ENCODE measurements at places on chromosomes 1 and 21. TPM values are rescaled to one million over a fixed set of nuclear protein-coding genes. Genes with fewer than 3 reads are reported as not detected.

The ADORA3 gene
- 1.6 TPM for total RNA-seq

The SLC30A10 gene
- 19.2 TPM for total RNA-seq

DNA sequence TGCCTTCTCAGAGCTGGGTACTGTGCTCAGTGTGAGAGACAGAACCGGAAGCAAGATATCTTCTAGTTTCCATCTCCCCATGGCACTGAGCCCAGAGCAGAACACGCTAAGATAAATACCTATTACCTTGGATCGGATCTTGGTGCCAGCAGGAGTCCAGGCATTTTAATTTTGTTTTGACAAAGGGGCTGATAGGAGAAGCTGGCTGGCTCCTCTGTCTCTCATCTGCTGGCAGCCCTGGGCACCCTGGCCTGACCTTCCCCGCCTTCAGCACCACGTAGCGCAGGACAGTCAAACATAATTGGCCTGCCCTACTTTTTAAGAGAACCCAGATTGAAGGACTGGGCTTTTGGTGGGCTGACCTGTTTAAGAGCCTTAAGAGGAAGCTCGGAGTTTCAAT lies 160.7 kb upstream of the KLHDC7A start:
- DNase-seq = no peak

DNA sequence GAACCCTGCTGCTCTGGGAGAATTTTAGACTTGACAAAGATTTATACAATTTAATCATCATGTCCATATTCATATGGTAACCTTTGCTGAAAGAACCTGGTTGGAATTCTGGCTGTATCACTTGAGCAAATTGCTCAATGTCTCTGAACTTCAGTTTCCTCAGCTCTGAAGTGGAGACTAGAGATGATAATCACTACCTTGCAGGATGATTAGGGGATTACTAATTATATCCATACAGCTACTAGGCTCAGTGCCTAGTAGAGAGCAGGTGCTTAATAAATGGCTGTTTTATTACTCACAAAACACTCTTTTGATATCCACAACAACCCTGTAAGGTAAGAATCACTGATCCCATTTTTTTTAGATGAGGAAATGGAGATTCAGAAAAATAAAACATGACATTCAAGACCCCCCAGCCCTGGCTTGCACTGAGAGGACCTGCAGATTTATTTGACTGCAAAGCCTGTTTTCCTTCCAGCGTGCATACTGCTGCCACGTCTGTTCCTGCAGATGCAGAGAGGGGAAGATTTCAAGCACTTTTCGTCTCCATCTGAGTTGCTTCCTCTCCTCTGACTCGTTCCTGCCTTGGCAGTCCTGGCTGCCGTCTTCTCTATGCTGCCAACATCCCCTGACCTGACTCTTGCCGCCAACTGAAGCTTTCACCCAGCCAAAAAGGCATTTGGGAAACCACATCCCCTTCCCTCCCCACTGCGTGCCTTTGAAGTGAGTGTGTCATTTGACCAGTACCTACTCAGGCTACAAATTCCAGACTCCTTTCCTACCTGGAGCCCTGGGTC lies 203.0 kb downstream of the PLPP3 start:
- DNase-seq = no peak

DNA sequence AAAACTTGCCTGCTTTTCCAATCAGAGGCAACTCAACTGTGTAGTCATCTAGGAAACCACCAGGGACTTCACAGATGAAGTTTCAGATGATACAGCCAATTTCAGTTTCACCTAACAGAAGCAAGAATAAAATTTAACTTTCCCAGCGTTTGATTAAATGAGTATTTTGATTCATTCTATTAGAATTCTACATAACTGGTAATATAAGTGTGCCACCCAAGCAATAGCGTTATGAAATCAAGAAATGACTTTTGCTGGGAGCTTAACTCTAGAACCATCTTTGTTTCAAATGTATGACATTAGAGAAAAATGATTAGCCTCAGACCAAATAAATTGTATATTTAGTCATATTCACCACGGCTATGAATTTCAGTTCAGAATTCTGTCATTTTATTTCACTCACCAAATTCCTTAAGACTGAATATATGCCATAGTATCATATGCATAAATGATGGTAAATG lies 239.3 kb downstream of the NRIP1 start:
- DNase-seq = no peak

- DNase-seq = no peak
Measured at GRCh38 chr1:32128479-32128878, 20.6 kb downstream of the KPNA6 start.

The CDC42BPA gene
- 154 TPM for total RNA-seq

- no peak for DNase-seq
Measured at GRCh38 chr1:3419415-3420204, 34.9 kb upstream of the ARHGEF16 start.

DNA sequence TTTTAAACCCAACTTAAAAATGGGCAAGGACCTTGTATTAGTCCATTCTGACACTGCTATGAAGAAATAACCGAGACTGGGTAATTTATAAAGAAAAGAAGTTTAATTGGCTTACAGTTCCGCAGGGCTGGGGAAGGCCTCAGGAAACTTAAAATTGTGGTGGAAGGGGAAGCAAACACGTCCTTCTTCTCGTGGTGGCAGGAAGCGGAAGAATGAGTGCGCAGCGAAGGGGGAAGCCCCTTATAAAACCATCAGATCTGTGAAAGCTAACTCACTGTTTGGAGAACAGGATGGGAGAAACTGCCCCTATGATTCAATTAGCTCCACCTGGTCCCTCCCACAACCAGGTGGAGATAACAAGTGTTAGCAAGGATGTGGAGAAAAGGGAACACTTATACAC lies 237.7 kb downstream of the SEC16B start:
- no peak for DNase-seq

DNA sequence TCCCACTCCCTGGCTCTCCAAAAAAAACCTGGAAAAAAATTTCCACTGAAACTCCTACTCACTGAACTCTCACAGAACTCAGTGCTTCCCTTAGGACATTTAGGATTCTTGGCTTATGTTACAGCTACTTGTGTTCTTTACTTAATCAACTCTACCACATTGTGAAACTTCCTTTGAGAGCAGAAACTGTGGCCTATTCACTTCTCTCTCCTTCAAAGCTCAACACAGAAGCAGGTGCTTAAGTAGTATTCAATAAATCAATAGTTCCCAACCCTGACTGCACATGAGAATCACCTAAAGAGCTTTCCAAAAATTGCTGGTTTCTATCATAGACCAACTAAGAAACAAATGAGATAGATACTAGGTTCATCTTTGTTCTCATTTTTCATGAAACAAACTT lies 67.9 kb upstream of the DMRTA2 start:
- no peak for DNase-seq

DNA sequence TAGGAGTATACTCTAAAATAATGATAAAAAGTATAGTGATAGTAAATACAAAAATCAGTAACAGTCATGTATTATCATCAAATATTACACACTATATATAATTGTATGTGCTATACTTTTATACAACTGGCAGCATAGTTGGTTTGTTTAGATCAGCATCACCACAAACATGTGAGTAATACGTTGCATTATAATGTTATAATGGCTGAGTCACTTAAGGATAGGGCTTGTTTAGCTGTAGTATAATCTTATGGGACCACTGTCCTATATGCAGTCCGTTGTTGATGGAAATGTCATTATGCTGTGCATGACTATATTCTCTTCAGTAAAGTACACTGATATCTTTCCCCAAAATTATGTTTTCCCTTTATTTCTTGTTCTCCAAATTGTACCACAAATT lies 92.8 kb downstream of the LYPLAL1 start:
- DNase-seq = no peak

- no peak for DNase-seq
Measured at GRCh38 chr1:116568662-116569380, 2.0 kb downstream of the CD58 start.

DNA sequence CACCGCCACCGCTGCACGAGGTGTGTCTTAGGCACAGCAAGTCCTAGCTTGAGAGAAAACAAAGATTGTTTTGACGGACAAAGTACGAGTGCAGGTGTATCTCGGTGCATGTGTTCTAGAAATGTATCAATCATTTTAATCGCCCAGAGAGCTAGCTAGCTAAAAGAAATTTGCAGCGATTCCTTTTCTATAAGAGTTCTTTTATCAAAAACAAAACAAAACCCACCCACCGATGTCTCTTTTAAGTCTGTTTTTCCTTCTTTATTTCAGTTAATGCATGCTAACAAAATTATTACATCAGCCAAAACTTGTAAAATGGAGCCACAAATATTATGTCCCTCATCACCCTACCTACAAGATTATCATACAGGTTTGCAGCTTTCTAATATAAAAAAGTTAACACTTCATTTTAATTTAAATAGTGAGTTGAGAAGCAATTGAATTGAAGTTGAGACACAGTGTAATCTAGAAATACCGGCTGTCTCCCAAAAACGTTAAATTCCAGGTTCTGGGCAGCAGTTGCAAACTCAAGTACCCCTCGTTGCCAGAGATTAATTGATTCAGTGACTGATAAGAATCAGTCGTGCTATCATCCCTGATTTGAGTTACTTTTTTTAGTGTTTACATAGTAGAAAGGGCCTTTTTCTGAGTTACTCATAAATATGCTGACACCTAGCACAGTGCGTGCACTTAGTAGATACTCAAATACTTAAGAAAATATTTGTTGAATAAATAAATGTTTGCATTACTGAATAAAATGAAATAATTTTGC lies 1.5 kb upstream of the SYDE2 start:
- no peak for DNase-seq

The ATP1A4 gene
- not detected for total RNA-seq

DNA sequence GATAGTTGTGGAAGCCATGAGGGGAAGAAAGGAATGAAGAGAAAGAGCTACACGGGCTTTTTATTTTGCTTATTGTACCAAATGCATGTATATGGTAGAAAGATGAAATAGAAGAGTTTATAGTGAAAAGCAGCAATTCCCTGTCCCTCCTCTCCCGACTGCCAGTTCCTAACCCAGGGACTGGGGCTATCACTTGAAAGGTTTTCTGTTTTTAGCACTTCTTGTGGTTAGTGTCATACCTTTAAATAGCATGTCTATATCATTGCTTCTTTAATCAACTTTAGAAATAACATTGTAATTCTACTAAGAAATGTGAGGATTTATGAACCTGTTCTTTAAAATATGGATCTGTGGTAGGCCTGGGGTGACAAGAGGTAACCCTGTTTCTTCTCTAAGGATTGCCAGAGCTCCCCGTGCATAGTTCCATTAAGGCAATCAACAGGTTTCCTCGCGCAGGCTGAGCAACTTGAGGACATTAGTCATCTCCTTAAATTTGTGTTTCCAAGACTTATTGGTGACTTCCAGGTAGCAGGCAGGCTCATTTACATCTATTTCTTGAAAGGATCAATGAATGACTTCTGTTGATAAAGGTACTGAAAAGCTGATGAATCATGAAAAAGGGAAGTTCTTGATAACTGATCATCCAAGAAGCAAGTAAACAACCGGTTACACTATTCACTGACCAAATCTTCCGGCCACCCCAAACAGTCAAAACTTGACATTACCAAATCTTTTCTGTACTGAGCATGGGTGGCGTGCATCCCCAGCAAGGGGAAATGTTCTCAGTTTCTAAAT lies 37.8 kb upstream of the S1PR1 start:
- no peak for DNase-seq

GRCh38 chr1:151401125-151401788 lies 1.9 kb downstream of the PSMB4 start:
- no peak for DNase-seq

Data from frontal cortex (tissue), 4 donors.